ENCODE measurements at places on chromosomes 7 and 10. TPM values are rescaled to one million over a fixed set of nuclear protein-coding genes. Genes with fewer than 3 reads are reported as not detected.

Gene C10orf71
- not detected for total RNA-seq

- no peaks in the 10 kb centered on the region for H3K36me3 ChIP-seq
- no peak for DNase-seq
- H3K27me3 ChIP-seq = no peaks in the 10 kb centered on the region
- no peak overlapping the region for H3K4me3 ChIP-seq
Observed at GRCh38 chr7:152735443-152736004, 24.0 kb upstream of the ACTR3B start.

GRCh38 chr7:1457059-1457948 is 2.0 kb downstream of the MICALL2 start:
- no peaks in the 10 kb centered on the region for H3K27me3 ChIP-seq
- DNase-seq = no peak
- no peaks in the 10 kb centered on the region for H3K36me3 ChIP-seq
- H3K27ac ChIP-seq = no peak overlapping the region
- H3K4me3 ChIP-seq = no peak overlapping the region

DNA sequence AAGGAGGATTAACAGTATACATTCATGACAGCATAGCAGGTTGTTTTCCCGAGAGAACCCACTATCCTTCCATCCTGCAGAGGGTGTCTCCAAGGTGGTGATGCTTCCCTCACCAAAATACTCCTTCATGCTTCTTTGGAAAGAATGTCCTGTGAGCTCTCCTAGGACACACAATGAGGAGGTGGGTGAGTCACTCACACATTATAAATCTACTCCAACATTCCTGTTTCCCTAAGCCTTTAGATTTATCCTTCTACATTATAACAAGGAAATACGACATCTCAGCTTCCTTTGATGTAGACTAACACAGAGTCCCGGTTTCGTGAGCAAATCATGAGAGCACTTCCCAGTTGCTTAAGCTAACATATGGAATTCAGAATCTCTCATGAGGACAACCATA is 689.7 kb upstream of the CELF2 start:
- H3K4me3 ChIP-seq = no peak overlapping the region
- no peaks in the 10 kb centered on the region for H3K4me1 ChIP-seq
- DNase-seq = no peak
- no peaks in the 10 kb centered on the region for H3K36me3 ChIP-seq
- no peaks in the 10 kb centered on the region for H3K27me3 ChIP-seq
